ENCODE measurements at places on chromosomes 1 and 21. TPM values are rescaled to one million over a fixed set of nuclear protein-coding genes. Genes with fewer than 3 reads are reported as not detected.
A peak's percentile ranks its signal among the peaks of the same experiment; 100 is the strongest.

Gene CCDC24
- total RNA-seq: 24.6 TPM

Gene EPHA8
- total RNA-seq: not detected

Gene KRTAP21-3
- total RNA-seq: not detected

Gene GSTM5
- 2.0 TPM for total RNA-seq

Gene ARL8A
- total RNA-seq: 57.0 TPM

Gene PLA2G4A
- total RNA-seq: 3.1 TPM

Gene SUMO3
- 81.3 TPM for total RNA-seq

Gene LRRC38
- total RNA-seq: not detected

Gene FCRL1
- total RNA-seq: 0.07 TPM

Gene TAL1
- 1.2 TPM for total RNA-seq

Gene CLDN8
- total RNA-seq: 32.6 TPM

DNA sequence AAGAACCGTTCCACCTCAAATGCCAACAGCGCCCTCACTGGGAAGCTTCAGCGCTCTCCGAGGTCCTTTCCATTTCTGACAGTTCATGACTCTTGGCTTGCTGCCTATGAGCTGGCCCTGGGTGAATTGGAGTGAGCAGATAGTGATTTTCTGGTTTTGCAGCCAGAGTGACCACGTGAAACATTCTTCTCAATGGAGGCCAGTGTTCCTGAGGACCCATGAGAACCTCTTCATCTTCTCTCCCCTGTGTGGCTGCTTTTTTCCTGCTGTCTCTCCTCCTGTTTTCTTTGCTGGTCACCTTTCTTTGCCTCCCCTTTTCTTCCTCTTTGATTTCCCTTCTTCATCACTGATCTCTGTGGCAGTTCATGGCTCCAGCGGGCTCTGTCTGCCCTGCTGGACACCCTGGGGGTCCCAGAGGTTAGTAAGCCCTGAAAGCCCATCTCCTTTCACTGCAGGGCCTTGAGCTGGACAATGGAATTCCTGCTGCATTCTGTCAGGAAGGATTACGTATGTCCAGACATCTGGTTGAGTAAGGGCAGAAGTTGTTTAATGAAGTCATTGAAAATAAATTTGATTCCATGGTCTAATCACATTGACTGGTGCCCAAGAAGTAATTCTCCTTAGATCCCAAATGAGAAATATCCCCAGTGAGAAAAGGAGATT, 29.9 kb downstream of the VASH2 start:
- H3K27ac ChIP-seq: no peak overlapping the region
- no peaks in the 10 kb centered on the region for H3K27me3 ChIP-seq
- no peak for DNase-seq
- H3K4me1 ChIP-seq: no peaks in the 10 kb centered on the region

DNA sequence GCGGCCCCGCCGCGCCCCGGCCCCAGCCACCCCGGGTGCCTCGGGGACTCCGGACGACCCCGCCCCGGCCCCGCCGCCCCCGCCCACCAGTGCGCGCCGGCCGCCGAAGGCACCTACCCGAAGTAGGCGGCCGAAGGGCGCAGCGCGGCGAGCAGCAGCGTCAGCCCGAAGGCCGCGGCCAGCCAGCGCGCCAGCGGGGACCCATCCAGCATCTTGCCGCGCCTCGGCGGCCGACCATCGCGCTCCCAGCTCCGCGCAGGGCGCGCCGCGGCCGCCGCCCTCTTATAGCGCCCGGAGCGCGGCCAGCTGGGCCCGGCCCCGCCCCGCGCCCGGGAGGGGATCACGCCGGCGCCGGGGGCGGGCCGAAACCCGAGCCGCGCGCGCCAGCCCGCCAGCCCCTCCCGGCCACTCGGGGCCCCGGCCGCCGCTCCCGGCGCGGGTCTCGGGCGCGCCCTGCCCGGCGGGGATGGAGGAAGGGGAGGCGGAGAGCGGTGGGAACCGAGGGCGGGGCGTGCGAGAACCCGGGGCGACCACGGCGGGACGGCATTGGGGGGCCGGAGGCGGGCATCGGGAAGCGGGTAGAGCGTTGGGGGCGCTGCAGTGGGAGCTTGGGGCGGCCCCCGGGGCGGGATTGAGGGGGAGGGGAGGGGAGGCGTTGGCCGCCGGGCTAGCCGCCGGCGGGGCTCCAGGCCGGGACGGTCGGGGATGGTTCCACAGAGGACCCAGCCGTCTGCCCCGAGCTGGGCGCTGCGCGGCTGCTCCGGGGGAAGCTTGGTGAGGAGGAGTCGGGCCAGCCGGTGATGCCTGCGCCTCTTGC, at the start of gene WNT9A:
WNT9A (minus strand) TSS at position 257 of the 817 bp plus-strand sequence; CDS start at position 212, 45 bp downstream.
- DNase-seq: peak; percentile 38
- H3K4me3 ChIP-seq: peak within 1 kb of the TSS; percentile 47
- H3K36me3 ChIP-seq: no peaks in the 10 kb centered on the region
- H3K4me1 ChIP-seq: peaks cover 18% of the 10 kb centered on the region

- H3K27me3 ChIP-seq: no peaks in the 10 kb centered on the region
- no peak overlapping the region for H3K4me3 ChIP-seq
- H3K36me3 ChIP-seq: no peaks in the 10 kb centered on the region
- no peaks in the 10 kb centered on the region for H3K4me1 ChIP-seq
- no peak for DNase-seq
- H3K27ac ChIP-seq: no peak overlapping the region
Measured at GRCh38 chr1:244256086-244256676, 195.5 kb downstream of the ADSS2 start.

DNA sequence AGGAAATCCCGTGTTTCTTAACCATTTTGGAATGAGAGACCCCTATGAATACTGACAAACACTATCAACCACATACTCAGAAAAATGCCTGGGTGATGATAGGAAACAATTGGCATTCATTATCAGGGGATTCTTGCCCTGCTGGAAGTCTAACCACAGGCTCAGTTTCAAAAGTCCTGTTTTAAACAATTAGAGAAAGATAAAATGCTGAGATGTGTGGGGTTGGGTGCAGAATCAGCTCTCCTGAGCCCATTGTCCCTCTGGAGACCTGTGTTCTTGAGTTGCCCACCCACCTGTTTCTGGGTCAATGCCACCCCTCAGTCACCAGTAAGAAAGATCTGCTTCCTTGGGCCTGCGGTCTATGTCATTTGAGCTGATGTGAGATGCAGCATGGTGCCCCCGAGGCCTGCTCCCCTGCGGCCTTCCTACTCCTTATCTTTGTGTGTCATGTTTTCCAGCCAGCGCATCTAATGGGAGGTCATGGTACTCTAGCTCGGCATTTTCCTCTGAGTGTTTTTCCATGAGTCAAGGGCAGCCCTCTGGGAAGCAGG, 130.3 kb upstream of the PLXNA2 start:
- DNase-seq: no peak
- no peak overlapping the region for H3K27ac ChIP-seq
- no peaks in the 10 kb centered on the region for H3K36me3 ChIP-seq
- no peak overlapping the region for H3K4me3 ChIP-seq
- no peaks in the 10 kb centered on the region for H3K27me3 ChIP-seq
- no peaks in the 10 kb centered on the region for H3K4me1 ChIP-seq

GRCh38 chr1:227298512-227299240, 19.6 kb downstream of the CDC42BPA start:
- H3K4me3 ChIP-seq: no peak overlapping the region
- DNase-seq: no peak
- no peaks in the 10 kb centered on the region for H3K36me3 ChIP-seq
- no peak overlapping the region for H3K27ac ChIP-seq
- H3K27me3 ChIP-seq: no peaks in the 10 kb centered on the region
- H3K4me1 ChIP-seq: peaks cover 3% of the 10 kb centered on the region

- H3K4me3 ChIP-seq: no peak overlapping the region
- no peak overlapping the region for H3K27ac ChIP-seq
- no peaks in the 10 kb centered on the region for H3K36me3 ChIP-seq
Measured at GRCh38 chr1:211490821-211491415, 1.0 kb downstream of the RD3 start.

- H3K36me3 ChIP-seq: no peaks in the 10 kb centered on the region
- DNase-seq: peak; percentile 70
- no peaks in the 10 kb centered on the region for H3K4me1 ChIP-seq
- H3K4me3 ChIP-seq: no peak overlapping the region
- H3K27ac ChIP-seq: no peak overlapping the region
- no peaks in the 10 kb centered on the region for H3K27me3 ChIP-seq
Measured at GRCh38 chr1:160675641-160676410, 29.0 kb upstream of the SLAMF1 start.

DNA sequence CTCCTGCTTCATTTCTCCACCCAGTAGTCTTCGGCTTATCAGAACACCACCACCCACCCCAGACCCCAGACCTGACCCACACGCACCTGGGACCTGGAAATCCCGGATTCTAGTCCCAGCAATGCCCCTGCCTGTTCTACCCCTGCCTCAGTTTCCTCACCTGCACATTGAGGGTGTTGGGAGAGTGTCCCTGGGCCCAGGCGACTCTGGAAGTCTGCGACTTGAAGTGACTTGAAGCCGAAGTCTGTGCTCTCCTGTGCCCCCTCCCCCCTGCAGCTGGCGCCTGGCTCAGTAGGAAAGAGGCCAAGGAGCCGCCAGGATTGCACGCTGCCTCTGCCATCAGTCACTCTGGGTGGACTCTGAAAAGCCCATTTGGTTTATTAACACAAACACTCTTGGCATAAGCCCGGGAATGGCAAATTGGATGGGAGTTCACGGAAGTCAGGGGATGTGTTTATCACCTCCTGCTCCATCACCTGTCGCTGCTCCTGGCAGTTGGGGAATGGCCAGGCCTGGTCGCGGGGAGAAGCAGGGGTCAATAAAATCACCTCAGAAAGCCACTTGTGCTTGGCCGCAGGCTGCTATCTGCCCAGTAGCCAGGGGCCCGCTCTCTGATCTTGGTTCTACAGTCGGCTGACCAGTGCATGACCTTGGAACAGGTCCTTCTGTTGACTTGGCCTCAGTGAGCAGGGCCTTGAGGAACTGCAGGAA, 132.7 kb downstream of the ACTL8 start:
- H3K4me1 ChIP-seq: no peaks in the 10 kb centered on the region
- H3K27me3 ChIP-seq: no peaks in the 10 kb centered on the region
- H3K4me3 ChIP-seq: no peak overlapping the region
- no peak for DNase-seq
- H3K36me3 ChIP-seq: no peaks in the 10 kb centered on the region

- DNase-seq: peak; percentile 71
- H3K36me3 ChIP-seq: no peaks in the 10 kb centered on the region
- no peaks in the 10 kb centered on the region for H3K27me3 ChIP-seq
- H3K4me3 ChIP-seq: no peak overlapping the region
- no peaks in the 10 kb centered on the region for H3K4me1 ChIP-seq
Measured at GRCh38 chr1:119743776-119744597, 24.7 kb downstream of the HMGCS2 start.

- H3K27me3 ChIP-seq: no peaks in the 10 kb centered on the region
- no peaks in the 10 kb centered on the region for H3K36me3 ChIP-seq
- no peak for DNase-seq
- no peak overlapping the region for H3K4me3 ChIP-seq
- no peaks in the 10 kb centered on the region for H3K4me1 ChIP-seq
Measured at GRCh38 chr1:207711285-207711684, 40.6 kb upstream of the CD46 start.

DNA sequence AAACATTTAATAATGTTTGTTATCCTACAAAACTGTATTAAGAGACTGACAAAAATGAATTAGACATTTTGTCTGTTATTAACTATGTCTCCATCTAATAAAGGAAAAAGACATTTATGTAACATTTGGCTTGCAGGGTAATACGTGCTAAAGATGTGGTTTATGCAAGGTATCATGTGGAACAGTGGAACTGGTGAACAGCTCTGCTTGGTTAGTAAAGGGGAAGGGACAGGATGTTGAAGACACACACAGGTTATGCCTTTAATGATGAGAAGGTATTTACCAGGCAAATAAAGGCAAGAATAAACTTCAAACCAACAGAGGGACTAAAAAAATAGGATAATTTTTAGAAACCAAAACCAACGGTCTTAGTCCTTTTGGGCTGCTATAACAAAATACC, 93.1 kb downstream of the UCHL5 start:
- H3K4me1 ChIP-seq: no peaks in the 10 kb centered on the region
- H3K27ac ChIP-seq: no peak overlapping the region
- H3K27me3 ChIP-seq: no peaks in the 10 kb centered on the region
- no peaks in the 10 kb centered on the region for H3K36me3 ChIP-seq

- H3K36me3 ChIP-seq: no peaks in the 10 kb centered on the region
- H3K4me1 ChIP-seq: no peaks in the 10 kb centered on the region
- H3K27ac ChIP-seq: no peak overlapping the region
- no peak overlapping the region for H3K4me3 ChIP-seq
Measured at GRCh38 chr1:96918406-96918805, 196.8 kb downstream of the PTBP2 start.

DNA sequence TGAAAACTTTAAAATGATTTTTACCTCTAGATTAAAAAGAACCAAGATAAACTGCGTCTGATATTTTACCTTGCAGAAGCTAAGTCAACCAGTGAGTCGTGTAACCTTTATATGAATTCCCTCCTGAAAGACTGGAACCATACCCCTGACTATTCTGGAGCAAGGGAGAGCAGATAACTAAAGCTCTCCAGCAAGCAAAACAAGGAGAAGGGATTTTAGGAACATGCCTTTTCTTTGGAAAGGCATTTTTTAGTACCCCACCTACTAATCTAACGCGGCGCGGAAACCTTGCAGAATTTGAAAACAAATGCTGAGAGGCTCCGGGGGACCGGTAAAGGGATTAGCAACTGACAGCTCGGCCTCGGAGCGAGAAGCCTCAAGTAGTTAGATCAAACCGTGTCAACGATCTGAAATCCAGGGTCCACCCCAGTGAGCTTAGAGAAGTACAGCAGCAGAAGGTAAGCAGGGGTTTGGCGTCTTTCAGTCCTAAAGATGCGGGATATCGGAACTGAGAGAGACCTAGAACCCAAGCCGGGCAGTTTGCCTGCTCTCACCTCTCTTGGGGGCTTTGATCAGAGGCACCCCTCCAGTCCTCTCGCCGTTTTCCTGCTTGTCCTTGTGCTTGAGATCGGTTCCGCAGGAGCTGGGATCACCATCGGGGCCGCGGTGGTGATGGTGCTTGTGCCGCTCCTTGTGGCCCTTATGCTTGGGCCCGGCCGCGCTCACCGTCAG, 954 bp downstream of the RSBN1 start:
- peak; percentile 70 for DNase-seq
- H3K36me3 ChIP-seq: no peaks in the 10 kb centered on the region
- peak overlapping the region; percentile 92 for H3K4me3 ChIP-seq
- H3K27ac ChIP-seq: peak overlapping the region; percentile 94

DNA sequence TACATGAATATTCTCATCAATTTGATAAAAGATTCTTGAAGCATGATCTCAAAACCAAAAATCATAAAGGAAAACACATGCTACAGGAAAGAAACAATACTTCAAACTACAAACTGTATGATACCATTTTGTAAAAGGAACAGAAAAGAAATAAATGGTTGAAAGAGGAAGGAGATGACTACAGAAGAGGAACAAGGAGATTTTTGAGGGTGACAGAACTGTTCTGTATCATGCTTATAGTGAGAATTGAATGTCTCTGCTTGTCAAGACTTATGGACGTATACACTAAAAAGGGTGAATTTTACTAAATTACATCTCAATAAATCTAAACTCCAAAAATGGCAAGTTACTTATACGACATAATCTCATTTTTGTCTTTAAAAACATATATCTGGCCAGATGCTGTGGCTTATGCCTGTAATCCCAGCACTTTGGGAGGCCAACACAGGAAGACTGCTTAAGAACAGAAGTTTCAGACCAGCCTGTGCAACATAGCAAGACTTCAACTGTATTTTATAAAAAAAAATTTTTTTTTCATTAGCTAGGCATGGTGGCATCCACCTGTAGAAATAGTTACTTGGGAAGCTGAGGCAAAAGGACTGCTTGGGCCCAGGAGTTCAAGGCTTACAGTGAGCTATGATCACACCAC, 125.4 kb downstream of the EIF4G3 start:
- no peak overlapping the region for H3K27ac ChIP-seq
- H3K4me1 ChIP-seq: peaks cover 2% of the 10 kb centered on the region
- no peak overlapping the region for H3K4me3 ChIP-seq
- H3K27me3 ChIP-seq: no peaks in the 10 kb centered on the region
- H3K36me3 ChIP-seq: no peaks in the 10 kb centered on the region

Measured in colonic mucosa (tissue), 4 donors.